Activated CD8-positive, alpha-beta memory T cell treated with anti-CD3 and anti-CD28 coated beads for 48 hours (primary cell): ENCODE measurements at places on chromosomes 1 and 21.

DNA sequence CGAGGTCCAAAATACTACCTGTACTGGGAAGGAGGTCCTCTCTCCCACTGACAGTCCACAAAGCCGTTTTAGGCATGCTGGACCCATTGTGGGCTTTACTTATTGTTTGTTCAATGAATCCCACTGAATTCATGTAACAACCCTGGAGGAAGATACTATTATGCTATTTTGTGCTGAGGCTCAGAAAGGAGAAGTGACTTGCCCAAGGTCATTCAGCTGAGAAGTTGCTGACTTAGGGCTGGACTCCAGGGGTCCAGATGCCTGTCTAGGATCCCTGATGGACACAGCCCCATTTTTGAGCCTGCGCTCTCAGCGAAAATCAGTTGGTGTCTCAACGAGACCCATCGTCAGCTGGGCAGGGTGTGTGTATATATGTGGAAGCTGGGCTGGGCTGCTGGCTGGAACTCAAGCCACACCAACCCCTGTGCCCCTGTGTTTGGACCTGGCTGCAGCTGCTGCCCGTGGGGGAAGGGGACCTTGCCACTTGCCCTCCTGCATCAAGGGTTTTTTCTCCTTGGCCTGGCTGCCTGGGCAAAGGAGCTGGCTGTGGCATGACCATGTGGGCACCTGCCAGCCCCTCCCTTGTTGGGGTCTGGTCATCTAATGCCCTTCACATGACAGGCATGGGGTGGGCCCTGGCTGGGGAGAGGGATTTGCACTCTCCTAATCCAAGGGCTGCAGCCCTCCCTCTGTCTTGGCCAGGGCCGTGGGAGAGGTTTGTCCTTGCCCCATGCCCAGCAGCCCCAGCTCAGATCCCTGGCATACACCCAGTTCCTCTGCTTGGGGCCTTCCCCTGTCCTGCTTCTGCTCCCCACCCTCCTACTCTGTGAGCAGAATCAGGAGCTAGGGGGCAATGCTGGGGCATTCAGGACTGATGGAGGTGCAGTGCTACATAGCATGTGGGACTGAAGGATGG is 15.0 kb downstream of the KCNQ4 start:
- DNase-seq: no peak

DNA sequence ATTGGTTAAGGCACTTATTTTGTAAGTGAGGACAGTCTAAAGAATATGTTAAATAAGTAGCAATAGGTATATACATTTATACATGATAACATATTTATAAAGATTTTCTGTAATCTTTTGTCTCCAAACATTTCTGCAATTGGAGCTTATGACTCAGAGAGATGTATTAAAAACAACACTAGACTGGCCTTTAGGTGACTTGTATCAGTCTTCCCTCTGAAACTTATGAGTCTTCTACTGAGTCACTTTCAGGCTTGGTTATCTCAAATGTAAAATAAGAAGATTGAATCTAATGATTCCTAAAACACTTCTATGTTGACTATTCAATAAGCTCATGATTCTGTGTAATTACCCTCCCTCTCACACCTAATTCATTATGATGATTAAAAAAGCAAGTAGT is 672.6 kb upstream of the NEGR1 start:
- DNase-seq: no peak

DNA sequence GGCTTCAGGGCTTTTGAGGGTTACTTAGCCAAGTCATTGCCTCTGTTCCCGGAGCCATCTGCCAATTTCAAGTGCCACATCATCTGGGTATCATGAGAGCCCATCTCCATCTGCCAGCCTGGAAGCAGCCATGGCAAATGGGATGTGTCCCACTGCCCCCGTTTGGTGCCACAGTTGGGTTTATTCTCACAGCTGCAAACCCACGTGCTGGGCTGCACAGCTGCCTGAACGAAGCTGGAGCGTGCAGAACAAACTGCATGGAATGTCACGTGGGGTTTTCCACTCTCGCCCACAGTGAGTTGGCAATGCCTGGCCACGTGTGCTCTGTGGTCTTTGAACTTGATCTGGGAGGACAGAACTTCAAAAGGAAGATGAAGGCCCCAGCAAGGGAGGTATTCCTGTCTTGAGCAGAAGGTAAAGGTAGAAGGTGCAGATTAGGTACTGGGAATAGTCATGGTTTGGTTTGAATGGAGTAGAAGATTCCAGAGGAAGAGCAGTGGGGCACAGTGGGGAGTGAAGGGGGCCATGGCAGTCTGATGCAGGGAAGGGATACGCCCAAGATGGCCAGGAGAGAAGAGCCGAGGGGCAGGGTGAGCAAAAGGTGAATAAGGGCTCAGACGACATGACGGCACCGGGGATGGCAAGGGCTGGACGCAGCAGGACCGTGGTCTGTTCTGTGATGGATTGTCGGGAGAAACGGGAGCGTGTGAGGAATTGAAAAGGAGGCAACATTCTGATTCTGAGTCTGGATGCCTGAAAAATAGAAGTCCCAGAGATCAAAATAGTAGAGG is 222.0 kb downstream of the KAZN start:
- DNase-seq: no peak

- DNase-seq: peak; percentile 23
Observed at GRCh38 chr1:166839600-166840308, 479 bp downstream of the POGK start.

- no peak for DNase-seq
Observed at GRCh38 chr1:38055398-38055797, 8.8 kb upstream of the POU3F1 start.

DNA sequence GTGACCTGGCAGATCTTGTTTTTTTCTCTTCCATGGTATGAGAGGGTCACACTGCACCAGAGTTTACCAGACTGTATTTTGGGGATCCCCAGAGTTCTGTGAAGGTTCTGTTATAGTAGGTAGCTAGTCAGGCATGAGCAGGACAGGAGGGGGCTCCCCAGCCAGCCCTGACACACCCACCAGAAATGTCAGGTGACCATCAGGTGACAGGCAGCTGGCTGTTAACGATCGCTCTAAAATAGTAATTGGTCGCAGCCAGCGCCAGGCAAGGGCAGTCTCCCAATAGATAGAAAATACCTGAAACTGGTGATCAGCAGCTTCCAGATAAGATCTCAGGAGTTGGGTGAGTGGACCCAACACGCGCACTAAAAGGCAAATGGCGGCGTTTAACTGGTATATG is 264.9 kb downstream of the RHOU start:
- no peak for DNase-seq

DNA sequence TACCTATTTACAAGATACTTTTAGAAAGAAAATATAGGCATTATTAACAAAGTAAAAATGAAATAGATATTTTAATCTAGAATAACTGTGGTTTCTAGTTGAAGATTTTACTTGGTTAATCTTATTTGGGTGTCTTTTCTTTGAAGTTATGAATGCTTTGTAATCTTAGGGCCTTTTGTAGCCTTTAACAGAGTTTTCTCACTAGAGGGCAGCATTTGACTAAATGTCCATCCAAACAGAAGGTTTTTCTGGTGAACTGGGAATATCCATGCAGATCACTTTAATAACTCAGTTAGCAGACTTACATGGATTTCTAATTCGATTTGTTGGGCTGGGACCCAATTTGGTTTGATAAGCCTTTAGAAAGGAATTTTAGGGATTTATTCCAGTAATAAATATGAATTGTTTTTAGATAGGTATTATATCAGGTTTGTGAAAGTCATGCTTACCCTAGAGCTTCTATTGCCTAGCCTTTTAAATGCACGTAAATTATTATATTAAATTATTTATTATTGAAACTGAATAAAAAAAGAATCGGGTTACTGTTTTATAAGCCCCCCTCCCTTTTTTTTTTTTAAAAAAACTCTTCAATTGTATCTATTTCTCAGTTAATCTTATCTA is 119.7 kb downstream of the ZNF326 start:
- DNase-seq: no peak

DNA sequence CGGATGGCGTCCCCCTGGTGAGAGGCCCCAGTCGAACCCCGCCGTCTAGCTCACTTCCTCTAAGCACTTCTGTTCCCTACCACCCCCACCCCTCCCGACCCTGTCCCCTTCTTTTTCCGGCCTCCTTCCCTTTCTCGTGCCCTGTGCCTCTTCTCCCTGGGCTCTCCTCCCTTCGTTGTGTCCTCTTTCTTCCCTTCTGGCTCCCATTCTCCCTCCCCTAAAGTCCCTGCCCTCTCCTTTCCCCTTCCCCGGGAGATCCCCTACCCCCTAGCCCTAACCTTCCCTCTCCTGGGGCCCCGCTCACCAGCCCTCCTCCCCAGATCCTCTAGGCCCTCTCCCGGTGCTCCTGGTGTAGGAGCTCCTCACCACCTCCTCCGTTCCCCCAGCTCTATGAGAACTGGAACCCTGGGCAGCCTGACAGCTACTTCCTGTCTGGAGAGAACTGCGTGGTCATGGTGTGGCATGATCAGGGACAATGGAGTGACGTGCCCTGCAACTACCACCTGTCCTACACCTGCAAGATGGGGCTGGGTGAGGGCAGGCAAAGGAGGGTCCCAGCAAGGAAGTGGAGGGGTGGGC is 15.9 kb downstream of the BCAN start:
- DNase-seq: no peak

DNA sequence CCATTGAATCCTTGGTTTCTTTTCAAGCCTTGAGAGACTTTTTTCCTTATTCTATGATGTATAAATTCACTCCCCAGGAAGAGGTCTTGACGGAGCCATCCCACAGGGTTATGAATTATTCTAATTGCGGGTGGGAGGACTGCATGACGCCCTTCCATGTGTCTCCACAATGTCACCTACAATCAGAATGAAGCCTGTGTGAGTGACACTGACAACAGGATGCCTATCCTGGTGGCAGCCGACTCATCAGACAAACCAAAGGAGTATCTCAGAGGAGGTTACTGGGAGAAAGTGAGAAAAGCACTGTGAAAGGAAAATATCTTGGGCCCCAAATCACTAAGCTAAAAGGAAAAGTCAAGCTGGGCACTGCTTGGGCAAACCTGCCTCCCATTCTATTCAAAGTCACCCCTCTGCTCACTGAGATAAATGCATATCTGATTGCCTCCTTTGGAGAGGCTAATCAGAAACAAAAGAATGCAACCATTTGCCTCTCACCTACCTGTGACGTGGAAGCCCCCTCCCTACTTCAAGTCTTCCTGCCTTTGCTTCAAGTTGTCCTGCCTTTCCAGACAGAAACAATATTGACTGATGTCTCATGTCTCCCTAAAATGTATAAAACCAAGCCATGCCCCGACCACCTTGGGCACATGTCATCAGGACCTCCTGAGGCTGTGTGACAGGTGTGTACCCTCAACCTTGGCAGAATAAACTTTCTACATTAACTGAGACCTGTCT is 98.4 kb downstream of the SMYD2 start:
- DNase-seq: no peak

GRCh38 chr1:165531021-165531420 is 12.8 kb upstream of the LRRC52 start:
- DNase-seq: no peak

GRCh38 chr1:185281245-185281644 is 35.8 kb downstream of the IVNS1ABP start:
- no peak for DNase-seq

DNA sequence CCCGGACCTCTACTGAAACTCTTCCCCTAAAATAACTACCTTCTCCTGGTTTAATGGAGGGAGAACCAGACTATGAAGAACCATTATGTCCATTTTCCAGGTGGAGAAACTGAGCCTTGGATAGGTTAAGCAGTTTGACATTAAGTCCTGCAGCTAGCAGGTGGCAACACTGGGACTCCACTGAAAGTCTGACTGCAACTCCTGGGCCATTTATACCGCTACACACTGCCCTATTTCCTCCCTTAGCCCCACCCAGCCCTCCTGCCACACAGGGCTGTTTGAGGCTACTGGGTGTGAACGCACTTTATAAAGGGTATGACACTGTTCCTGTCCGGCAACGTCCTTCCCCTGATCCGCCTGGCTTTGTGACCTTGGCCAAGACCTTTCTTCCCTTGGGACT is 511 bp upstream of the INPP5B start:
- DNase-seq: no peak

DNA sequence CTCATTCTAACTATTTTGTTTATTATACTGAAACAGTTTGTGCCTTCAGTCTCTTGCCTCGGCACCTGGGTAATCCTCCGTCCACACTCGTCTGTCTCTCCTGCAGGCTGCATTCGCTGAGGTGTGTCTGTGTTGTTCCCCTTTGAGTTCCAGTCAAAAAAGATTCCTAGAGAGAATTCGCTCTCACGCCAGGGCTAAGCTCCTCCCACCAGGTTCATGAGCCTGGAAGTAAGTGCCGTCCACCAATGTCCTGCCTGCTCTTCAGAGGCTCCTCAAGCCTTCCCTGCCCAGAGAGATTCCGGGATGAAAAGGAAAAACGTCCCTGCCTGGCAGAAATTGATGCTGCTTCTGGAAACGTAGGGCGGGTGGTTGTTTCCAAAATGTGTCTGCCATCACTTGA is 12.9 kb downstream of the KIAA2013 start:
- DNase-seq: no peak

DNA sequence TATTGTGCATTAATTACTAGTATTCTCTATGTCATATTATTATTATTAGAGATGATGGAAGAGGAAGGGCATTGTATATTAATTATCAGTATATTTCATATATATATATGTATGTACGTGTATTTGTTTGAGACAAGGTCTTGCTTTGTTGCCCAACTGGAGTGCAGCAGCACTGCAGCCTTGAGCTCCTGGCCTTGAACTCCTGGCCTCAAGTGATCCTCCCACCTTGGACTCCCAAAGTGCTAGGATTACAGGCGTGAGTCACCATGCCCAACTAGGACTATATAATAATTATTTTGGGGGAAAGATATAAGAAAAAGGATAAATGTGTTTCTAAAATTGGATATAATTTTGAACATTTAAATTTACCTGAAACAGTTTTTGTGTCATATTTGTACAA is 63.2 kb upstream of the USP24 start:
- DNase-seq: no peak

GRCh38 chr1:180691322-180691913 is 59.6 kb downstream of the XPR1 start:
- no peak for DNase-seq

- DNase-seq: no peak
Observed at GRCh38 chr1:234500269-234500668, 21.3 kb upstream of the TARBP1 start.
